Activated gamma-delta T cell treated with Interleukin-2 at 50 U/mL for 16 hours (primary cell): ENCODE measurements at places on chromosomes 5 and 9.

GRCh38 chr5:27472000-27472763 is 433.8 kb upstream of the CDH9 start:
- DNase-seq = no peak

DNA sequence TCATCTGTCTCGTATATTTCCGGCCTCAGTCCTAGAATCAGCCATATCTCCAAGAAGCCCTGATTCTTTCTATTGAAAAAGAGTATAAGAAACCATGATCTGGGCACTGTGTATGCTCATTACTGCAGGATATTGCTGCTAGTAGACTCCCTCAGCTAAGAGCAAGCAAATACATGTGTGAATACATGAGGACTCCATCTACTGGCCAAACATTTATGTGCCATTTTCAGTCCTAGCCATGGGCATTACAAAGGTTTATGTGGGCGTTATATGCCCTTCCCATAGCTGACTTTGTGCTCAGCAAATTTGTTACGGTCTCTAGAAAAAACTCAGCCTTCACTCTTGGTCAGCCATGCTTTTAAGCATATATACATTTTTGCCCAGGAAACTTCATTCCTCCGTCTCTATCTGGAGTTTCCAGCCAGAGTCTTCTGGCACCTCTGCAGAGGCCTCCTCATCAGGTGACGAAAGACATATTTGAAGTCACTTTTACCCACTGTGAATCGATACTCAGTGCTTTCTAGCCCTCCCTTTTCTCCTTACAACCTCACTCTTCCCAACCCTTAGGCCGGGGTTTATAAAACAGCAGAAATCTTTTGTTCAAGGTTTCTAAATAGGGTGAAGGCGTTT is 1495.6 kb upstream of the CDH6 start:
- DNase-seq = no peak

GRCh38 chr5:81180780-81181460 is 52.2 kb upstream of the CKMT2 start:
- DNase-seq = no peak

- no peak for DNase-seq
Measured at GRCh38 chr5:159106193-159106568, 6.5 kb upstream of the EBF1 start.

- DNase-seq = no peak
Measured at GRCh38 chr5:143142596-143143435, 260.7 kb downstream of the NR3C1 start.

DNA sequence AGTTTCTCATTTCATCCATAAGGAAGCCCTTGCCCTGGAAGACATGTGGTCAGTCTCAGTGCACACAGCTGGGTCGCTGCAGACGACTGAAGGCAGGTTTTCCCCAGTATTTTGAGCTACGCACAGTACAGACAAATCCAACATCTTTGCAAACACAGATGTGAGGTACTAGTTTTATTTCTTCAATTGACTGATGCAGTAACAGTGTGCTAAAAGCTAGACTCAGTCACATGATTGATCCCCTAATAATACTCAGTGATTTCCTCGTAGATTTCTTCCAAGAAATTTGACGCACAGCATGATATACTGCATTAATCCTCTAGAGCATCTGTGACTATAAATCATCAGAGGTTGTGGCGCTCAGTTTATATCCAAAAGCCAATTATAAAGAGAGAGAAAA is 346.1 kb downstream of the DIRAS2 start:
- DNase-seq = no peak

DNA sequence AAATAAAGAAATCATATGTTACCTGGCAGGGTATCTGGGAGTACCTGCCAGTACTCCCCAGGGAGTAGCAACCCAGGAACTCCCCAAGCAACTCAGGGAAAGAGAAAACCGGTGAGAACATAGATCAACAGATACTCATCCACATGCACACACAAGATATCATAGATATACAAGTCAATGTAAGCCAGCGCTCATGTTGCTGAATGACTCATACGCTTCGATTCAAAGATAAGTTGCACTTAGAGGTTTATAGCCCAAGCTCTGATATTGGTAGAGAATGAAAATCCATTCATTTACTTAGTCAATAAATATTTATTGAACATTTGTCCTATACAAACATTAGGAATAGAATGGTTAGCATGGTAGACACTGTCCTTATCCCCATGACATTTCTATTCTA is 219.1 kb upstream of the TRPC7 start:
- no peak for DNase-seq

- no peak for DNase-seq
Measured at GRCh38 chr9:106961623-106962022, 98.7 kb downstream of the ZNF462 start.

DNA sequence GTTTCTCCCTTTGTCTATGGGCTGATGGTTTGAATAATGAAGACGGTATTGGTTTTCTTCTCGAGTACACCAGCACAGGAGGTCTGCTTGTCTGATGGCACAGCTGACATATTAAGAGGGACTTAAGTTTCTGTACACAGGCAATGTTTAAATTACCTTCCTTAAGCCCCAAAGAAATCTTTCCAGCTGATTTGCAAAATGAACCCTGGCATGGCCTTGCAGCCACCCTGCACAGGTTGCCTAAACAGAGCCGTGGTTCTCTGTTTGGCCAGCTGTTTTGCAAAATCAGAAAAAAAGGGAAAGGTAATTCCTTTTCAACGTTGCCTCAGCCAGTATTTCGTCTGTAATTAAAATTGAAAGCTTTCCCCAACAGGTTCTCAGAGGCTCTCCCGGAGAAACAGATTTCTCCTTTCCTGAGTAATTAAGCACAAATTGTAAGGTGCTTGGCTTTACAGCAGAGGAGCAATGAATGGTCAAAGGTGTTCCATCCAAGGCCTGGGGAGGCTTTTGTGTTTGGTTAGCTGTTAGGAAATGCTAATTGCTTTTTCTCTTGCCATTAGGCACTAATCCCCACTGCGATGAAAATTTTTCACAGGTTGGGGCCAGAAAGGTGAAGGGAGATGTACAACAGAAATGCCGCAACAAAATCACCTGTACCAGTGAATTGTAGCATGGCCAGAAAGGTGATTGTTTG is 138.9 kb downstream of the RASEF start:
- DNase-seq = no peak

GRCh38 chr9:78013934-78014333 is 17.7 kb downstream of the GNAQ start:
- DNase-seq = no peak

DNA sequence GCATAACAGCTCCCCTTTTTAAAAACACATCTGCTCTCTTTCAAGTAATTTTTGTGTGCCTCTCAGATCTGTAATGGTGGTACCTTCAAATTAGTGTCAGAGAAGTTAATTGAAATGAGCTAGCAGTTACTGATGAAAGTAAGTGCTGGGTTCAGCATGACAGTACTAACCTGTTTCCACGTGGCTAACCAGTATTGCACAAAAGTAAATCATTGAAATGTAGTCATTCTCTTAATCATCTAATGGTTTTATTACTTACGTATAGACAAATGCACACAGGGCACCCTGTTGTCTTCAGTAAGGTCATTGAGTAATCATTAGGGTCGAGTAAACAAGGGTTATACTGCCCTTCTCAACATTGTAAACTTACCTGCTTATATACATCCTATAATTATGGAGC is 157.8 kb upstream of the PRR16 start:
- no peak for DNase-seq

GRCh38 chr9:108612513-108612912 is 243.3 kb downstream of the ACTL7B start:
- no peak for DNase-seq

- no peak for DNase-seq
Measured at GRCh38 chr5:17720071-17720470, 85.8 kb downstream of the TAF11L14 start.

- no peak for DNase-seq
Measured at GRCh38 chr5:26802944-26803343, 235.4 kb downstream of the CDH9 start.

DNA sequence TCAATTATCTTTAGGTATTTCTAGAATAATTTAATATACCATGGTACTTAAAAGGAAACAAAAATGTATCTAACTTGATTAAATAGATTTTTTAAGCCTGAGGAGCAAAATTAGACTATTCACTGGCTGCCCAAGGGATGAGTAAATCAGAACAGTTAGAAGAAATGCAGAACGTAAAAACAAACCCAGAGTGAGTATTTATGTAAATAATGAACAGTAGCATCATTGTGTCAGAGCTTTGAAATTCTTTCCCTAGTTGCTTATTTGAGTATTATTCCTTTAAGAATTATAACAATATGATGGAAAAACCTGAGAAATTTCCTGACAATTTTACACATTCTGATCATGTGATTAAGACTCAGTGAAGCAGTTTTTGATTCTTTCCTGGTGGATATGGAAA is 200.9 kb downstream of the GDNF start:
- no peak for DNase-seq

DNA sequence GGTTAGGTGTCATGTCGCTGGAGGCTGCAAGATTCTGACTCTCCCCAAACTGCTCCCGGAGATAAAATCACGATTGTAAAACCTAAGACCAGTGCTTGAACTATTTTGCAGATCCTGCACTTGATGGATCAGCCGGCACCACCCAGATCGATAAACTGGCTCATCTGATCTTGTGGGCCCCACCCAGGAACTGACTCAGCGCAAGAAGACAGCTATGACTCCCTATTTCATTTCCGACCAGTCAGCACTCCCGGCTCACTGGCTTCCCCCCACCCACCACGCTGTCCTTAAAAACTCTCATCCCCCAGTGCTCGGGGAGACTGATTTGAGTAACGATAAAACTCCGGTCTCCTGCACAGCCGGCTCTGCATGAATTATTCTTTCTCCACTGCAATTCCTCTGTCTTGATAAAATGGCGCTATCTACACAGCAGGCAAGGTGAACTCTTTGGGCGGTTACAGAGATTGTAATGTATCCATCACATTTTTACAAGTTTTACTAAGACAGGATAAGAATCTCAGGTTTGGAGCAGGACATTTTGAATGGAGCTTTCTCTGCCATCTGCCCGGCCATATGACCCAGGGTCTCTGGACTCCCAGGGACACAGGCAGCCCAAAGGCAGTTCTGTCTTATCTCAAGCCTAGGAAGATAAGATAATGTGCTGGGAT is 10.6 kb upstream of the PPP1R26 start:
- no peak for DNase-seq

GRCh38 chr9:72527801-72528195 is 6.4 kb downstream of the TMC1 start:
- no peak for DNase-seq

GRCh38 chr5:172559004-172559932 is 81.8 kb upstream of the NEURL1B start:
- DNase-seq = no peak

GRCh38 chr9:106992186-106992585 is 129.2 kb downstream of the ZNF462 start:
- DNase-seq = no peak
